ENCODE measurements at places on chromosomes 6 and 20. TPM values are rescaled to one million over a fixed set of nuclear protein-coding genes. Genes with fewer than 3 reads are reported as not detected.

The SDCBP2 gene
- total RNA-seq = 0.42 TPM

The PI16 gene
- total RNA-seq = 3.6 TPM

The SSR1 gene
- 74.5 TPM for total RNA-seq

The TBC1D22B gene
- 5.9 TPM for total RNA-seq

The COL9A3 gene
- total RNA-seq = not detected

The NFS1 gene
- 7.1 TPM for total RNA-seq

The CCR6 gene
- total RNA-seq = 14.8 TPM

The MOXD1 gene
- 0.52 TPM for total RNA-seq

The CNKSR3 gene
- 0.31 TPM for total RNA-seq
